LHCN-M2 (cell line): ENCODE measurements at places on chromosomes 3 and 15. TPM values are rescaled to one million over a fixed set of nuclear protein-coding genes. Genes with fewer than 3 reads are reported as not detected.
A peak's percentile ranks its signal among the peaks of the same experiment; 100 is the strongest.

- no peak for DNase-seq
Measured at GRCh38 chr15:85474700-85475316, 94.4 kb downstream of the AKAP13 start.

GRCh38 chr3:144583871-144584270 is 612.2 kb downstream of the DIPK2A start:
- DNase-seq, result no peak

GRCh38 chr15:41790756-41791546 is 16.7 kb downstream of the MAPKBP1 start:
- peak; percentile 85 for DNase-seq

- DNase-seq, result peak; percentile 24
Measured at GRCh38 chr3:65758876-65759598, 279.7 kb downstream of the MAGI1 start.

DNA sequence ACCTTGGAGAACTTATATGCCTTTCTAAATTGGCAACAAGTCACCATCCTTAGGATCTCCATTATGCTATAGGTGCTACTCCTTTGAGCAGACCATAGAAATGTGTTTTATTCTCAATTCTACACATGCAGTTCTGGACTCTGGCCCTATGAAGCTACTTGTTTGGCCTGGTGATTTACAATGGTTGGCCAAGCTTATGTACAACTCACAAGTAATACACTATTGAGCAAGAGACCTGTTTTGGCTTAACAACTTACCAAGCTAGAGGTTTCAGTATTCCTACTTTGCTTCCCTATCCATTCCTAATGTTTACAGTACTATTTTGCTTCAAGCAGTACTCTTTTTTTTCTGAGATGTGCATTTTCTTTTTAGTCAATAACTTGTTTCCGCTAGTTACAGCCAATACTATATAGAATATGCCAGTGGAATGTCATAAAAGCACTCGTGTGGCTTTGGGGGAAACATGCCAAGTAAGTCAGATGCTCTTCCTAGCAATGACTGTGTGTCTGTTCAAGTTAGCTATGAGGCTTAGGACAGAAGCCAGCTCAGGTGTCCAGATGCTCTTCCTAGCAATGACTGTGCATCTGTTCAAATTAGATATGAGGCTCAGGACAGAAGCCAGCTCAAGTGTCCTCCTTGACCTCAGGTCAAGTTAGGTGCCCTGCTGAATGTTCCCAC is 174.9 kb upstream of the SEMA6D start:
- no peak for DNase-seq

DNA sequence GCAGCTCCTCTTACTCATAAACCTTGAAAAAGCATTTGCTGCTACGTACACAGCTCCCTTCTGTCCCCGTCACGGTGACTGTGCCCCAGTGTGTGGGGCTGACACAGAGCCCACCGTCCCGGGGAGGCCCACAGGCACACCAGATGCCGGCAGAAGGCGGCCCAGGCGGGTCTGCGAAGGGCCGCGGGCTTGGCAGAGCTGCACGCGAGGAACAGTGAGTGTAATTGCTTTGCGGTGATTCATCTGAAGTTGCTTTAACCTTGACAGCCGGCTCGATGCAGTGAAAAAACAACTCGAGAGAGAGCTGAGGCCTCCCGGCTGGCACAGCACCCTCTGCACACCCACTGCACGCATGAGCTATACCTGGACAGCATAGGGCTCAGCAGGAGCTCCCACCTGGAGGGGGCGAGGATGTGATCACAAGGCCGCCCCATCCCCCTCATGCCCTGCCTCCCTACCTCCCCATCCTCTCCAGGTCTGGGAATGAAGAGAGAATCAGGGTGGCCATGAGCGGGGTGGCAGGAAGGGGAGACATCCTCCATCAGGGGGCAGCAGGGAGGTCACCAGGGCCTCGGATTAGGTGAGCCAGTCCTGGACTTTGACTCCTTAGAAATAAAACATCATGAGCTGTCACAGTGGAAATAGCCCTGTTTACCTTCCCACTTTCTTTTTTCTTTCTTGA is 172.7 kb downstream of the MEGF11 start:
- peak; percentile 51 for DNase-seq

GRCh38 chr3:9808345-9809037 is 1.6 kb upstream of the TTLL3 start:
- peak; percentile 77 for DNase-seq

DNA sequence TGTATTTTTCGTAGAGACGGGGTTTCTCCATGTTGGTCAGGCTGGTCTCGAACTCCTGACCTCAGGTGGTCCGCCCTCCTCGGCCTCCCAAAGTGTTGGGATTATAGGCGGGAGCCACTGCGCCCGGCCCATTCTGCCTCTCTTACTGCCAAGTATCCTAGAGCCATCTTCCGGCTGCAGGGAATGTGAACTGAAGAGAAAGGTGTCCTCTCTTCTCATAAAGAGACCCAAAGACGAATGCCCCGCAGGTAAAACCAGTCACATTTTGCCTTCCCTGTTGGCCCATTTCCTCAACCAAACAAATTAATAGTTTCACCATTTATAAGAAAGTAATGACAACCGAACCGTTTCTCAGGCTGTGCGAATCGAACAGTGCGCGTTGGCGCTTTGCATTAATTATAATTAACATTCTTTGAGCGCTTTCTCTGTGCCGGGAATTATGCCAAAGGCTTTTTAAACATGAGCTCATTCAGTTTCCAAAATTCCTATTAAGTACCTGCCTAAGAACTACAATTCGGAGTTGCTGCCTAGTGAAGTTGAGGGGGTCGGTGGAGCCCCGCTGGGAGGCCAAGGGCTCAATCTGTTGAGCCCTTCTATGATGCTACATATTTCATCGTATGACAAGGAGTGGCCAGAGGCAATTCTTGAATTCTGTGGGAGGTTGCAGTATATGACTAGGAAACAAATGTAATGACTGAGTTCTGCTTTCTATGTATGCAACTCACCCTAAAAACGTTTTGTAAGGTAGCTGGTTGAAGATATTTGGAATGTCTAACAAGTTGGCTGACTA is 819 bp upstream of the RPL24 start:
- no peak for DNase-seq

DNA sequence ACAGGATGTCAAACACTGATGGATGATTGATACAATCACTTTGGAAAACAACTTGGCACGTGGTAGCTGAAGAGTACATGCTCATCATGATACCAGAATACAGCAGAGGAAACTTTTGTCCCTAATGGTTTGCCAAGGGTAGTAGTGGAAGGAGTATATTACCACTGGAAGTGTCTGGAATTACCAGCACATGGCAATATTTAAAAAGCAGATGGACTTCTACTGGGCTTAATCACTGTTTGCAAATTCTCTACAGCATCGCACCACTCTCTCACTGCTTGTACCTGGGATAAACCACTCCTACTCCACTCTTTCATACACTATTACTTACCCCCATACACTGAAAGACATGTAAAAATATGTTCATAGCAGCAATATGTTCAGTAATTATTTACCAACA is 19.6 kb upstream of the GP5 start:
- DNase-seq, result no peak

GRCh38 chr3:65338571-65338970 is 650.8 kb upstream of the ADAMTS9 start:
- DNase-seq, result peak; percentile 65

GRCh38 chr3:38543586-38543985 is 47.4 kb downstream of the EXOG start:
- DNase-seq, result peak; percentile 94

GRCh38 chr3:81658322-81658997 is 103.0 kb downstream of the GBE1 start:
- DNase-seq, result no peak

DNA sequence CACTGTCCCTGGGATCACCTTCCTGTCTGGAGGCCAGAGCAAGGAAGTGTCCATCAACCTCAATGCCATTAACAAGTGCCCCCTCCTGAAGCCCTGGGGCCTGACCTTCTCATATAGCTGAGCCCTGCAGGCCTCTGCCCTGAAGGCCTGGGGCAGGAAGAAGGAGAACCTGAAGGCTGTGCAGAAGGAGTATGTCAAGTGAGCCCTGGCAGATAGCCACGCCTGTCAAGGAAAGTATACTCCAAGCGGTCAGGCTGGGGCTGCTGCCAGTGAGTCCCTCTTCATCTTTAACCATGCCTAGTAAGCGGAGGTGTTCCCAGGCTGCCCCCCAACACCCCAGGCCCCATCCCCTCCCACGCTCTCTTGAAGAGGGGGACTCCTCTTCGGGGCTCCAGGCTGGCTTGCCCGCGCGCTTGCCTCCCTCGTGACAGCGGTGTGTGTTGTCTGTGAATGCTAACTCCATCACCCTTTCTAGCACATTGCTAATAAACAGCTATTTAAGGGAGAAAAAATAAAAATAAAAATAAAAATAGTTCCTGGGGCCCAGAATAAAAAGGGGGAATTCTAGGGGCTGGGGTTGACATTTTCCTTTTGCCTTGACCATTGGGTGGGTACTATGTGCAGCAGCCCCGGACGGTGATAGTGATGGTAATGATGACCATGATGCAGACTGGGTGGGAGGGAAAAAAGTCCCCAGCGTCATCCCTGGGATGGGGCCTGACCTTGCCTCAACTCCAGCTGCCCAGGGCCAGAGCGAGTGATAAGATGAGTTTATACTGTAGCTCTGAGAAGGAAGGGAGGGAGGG is 3.3 kb upstream of the ALAS1 start:
- DNase-seq, result no peak

DNA sequence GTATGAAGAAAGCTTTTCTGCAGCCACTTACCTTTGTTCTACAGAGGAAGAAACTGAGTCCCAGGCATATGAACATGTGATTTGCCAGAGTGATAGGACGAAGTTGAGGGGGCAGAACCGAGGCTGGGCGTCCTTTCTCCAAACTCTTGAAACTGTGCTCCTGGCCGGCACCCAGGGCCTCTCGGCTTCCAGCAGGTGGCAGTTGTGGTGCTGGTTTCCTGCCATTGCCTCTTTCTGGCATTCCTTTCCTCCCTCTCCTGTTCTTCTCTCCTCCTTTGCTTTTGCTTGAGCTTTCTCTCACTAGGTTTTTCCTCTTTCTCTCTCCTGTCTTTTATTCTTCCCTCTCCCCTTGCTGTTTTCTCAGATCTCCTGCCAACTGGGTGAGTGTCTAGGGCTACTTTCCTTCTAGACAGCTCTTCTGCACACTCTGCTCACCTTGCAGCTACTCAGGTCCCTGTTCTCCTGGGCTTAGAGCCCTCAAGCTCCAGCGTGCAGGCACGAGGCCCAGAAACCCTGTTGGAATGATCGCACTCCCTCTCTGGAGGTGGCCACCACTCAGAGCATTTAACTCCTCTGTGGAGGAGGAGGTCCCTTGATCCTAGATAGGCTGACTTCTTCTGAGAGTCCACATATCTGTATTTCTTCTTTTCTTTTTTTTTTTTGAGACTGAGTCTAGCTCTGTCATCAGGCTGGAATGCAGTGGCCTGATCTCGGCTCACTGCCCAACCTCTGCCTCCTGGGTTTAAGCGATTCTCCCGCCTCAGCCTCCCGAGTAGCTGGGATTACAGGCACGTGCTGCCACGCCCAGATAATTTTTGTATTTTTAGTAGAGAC is 26.2 kb downstream of the TRAK1 start:
- peak; percentile 62 for DNase-seq

DNA sequence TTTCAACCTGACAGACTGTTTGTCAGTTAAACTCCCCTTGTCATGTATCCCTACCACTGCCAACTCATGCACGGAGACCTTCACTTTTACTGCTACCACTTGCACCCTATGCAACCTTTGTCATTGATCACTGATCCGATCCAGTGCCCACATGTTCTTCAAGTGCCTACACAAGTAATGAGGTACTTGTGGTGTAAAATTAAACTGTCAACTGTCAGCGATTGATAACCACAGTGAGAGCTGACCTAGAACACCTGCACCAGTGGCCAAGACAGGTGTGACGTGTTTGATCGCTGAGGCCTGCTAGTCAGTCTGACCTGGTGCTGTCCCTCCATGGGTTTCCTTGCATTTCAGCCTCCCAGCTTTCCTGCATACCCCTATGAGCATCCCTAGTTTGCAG is 55.6 kb downstream of the MECOM start:
- DNase-seq, result no peak

GRCh38 chr3:42209917-42210316 is 56.1 kb downstream of the CCK start:
- no peak for DNase-seq

DNA sequence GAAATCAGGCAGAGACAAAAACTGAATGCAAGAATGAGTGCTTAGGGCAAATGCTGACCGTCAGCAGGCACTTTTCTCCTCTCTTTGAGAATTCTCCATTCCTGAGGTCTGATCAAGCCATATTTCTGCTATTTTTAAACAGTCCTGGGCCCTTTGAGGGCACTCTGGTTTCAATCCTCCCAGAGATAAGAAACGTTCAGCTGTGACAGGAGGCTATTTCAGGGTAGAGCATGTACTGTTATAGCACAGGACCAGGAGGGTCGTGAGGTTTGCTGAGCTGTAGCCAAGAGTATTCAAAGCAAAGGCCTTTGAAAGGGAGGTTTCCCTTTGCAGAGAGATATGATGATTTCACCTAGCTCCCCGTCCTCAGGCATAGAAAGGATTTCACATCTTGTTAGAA is 39.6 kb upstream of the PDZRN3 start:
- DNase-seq, result no peak

DNA sequence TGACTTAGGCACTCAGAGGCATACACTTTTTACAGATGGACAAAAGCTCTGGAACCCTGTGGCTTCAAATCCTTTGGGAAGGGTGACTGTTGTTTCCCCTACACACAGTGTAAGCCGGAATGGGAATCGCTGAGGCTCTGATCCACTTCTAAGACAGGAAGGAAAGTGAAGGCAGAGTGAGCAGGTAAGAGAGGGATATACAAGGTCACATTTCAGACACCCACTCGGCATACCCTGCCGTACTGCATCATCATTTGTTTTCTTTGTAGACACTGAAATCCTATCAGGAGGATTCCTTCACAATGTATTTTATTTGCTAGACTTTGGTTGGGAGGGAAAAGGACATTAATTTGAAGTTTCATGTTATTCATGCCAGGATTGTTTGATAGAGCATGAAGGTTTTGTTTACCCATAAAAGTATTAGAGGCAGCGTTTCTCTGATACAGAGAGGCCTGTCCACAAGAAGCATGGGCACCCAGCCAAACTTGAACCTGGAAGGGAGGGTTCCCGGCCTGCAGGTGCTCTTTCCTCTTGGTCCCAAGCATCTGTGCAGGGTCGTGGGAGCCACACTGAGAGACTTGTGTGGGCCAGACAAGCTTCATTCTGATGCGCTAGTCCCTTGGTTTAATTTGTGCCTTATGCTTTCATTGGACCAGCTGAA is 21.9 kb upstream of the POLR2M start:
- no peak for DNase-seq

The COLQ gene
- 0.13 and 0.40 TPM in 2 replicates for total RNA-seq

The HDC gene
- not detected in 2 replicates for total RNA-seq

The IQCF5 gene
- total RNA-seq, result not detected in 2 replicates

The SIDT1 gene
- not detected in 2 replicates for total RNA-seq

The CHRM5 gene
- 0.06 TPM in 2 replicates for total RNA-seq

The IL5RA gene
- total RNA-seq, result not detected in 2 replicates

The B3GALNT1 gene
- 3.1 and 6.4 TPM in 2 replicates for total RNA-seq

The RTP1 gene
- not detected in 2 replicates for total RNA-seq

The NEK10 gene
- 4.9 and 5.7 TPM in 2 replicates for total RNA-seq

The MYLK gene
- 62.7 and 75.9 TPM in 2 replicates for total RNA-seq

The ITIH1 gene
- not detected in 2 replicates for total RNA-seq

The ECE2 gene
- not detected in 2 replicates for total RNA-seq
